ENCODE measurements at places on chromosomes 6 and 20. TPM values are rescaled to one million over a fixed set of nuclear protein-coding genes. Genes with fewer than 3 reads are reported as not detected.
A peak's percentile ranks its signal among the peaks of the same experiment; 100 is the strongest.

- peaks cover 41% of the 10 kb centered on the region for H3K4me1 ChIP-seq
- peak; percentile 88 for DNase-seq
- H3K4me3 ChIP-seq: no peak overlapping the region
- no peaks in the 10 kb centered on the region for H3K27me3 ChIP-seq
Observed at GRCh38 chr6:136051140-136051775, 198.9 kb downstream of the MTFR2 start.

DNA sequence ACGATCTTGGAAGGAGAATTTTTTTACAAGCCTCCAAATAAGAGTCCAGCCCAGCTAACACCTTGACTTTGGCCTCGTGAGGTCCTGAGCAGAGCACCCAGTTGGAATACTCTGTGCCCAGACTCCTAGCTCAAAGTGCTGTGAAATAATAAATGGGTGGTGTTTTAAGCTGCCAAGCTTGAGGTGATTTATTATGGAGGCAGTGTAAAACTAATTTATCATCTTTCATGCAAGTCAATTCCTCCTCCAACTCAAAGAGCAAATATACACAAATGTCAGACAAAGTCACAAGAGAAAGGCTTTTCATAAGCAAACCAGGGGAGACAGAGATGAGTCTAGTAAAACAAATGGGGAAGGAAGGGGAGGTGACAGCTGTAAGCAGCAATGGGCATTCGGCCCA lies 12.7 kb downstream of the ABT1 start:
- H3K27me3 ChIP-seq: peaks cover 58% of the 10 kb centered on the region
- no peak overlapping the region for H3K27ac ChIP-seq
- DNase-seq: no peak
- peaks cover 7% of the 10 kb centered on the region for H3K4me1 ChIP-seq
- no peak overlapping the region for H3K4me3 ChIP-seq

DNA sequence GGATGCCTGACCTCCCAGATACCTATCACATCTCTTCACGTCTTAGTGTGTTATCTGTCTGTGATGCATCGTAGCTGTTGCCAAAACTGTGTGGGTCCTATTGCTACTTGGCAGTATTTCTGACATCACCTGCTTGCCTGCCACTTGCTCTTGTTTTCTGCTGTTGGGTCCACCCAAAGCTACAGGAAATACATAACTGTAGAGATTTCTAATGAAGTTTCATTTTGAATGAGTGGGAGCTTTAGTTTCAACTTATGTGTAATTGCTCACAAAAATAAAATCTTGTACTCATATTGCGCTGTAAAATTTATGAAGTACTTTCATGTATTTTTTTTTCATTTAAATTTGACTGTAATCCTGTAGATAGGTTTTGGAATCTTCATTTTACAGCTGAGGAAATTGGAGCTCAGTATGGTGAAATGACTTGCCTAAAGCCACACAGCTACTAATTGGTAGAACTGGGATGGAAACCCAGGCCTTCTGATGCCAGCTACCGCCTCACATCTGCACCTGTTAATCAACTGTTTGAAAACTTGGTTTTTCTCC lies 113.6 kb upstream of the MAN1A1 start:
- no peaks in the 10 kb centered on the region for H3K27me3 ChIP-seq
- no peak overlapping the region for H3K4me3 ChIP-seq
- H3K4me1 ChIP-seq: no peaks in the 10 kb centered on the region
- H3K27ac ChIP-seq: no peak overlapping the region
- H3K36me3 ChIP-seq: no peaks in the 10 kb centered on the region
- DNase-seq: no peak

- no peak overlapping the region for H3K27ac ChIP-seq
- no peaks in the 10 kb centered on the region for H3K27me3 ChIP-seq
- no peaks in the 10 kb centered on the region for H3K4me1 ChIP-seq
- DNase-seq: no peak
- H3K4me3 ChIP-seq: no peak overlapping the region
Observed at GRCh38 chr6:61857541-61857940, 428.5 kb downstream of the KHDRBS2 start.

DNA sequence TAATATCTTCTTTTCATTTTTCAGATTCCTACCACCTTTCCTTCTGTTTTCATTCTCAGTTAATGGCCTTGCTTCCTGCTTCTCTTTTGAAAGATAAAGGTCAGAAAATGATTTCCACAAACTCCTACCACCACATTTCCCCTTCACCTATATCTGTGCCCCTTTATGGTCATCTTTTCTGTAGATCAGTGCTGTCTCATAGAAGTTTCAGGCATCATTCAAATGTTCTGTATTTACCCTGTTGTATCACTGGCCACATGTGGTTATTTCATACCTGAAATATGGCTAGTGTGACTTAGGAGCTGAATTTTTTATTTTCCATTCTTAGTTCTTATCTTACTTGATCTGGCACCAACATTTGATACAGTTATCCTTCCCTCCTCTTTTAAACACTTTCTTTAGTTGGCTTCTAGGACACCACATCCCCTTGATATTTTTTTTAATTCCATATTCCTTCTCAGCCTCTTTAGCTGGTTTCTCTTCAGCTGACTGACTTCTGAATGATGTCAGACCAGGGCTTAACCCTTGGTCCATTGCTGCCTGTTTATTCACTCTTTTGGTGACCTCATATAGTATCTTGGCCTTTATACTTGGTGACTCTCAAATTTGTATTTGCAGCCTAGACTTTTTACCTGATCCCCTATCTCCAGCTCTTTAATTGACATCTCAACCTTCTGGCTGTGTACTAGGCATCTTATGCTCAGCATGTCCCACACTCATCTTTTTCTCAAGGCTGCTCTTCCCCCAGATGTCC lies 81.0 kb downstream of the ATRN start:
- no peak for DNase-seq
- no peaks in the 10 kb centered on the region for H3K27me3 ChIP-seq
- H3K4me3 ChIP-seq: no peak overlapping the region
- no peaks in the 10 kb centered on the region for H3K36me3 ChIP-seq
- H3K27ac ChIP-seq: no peak overlapping the region
- H3K4me1 ChIP-seq: no peaks in the 10 kb centered on the region

Gene ANKRD66
- not detected for total RNA-seq

Gene SRMS
- not detected for total RNA-seq

Gene KIF16B
- total RNA-seq: 8.8 TPM
